ENCODE measurements at places on chromosomes 16 and 17. TPM values are rescaled to one million over a fixed set of nuclear protein-coding genes. Genes with fewer than 3 reads are reported as not detected.

GRCh38 chr17:6938637-6939036 is 57.2 kb upstream of the ALOX12 start:
- H3K27ac ChIP-seq: no peak overlapping the region
- H3K27me3 ChIP-seq: no peaks in the 10 kb centered on the region
- DNase-seq: no peak
- no peaks in the 10 kb centered on the region for H3K36me3 ChIP-seq
- no peak overlapping the region for H3K4me3 ChIP-seq

DNA sequence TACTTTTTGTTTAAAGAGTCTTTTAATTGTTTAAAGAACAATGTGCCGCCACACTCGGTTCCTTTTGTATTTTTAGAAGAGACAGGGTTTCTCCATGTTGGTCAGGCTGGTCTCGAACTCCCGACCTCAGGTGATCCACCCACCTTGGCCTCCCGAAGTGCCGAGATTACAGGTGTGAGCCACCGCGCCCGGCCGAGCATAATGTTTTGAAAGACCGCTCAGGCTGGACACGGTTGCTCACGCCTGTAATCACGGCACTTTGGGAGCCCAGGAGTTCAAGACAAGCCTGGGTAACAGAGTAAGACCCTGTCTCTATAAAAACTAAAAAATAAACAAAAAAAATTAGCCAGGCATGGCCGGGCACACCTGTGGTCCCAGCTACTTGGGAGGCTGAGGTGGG is 59.8 kb downstream of the RNF213 start:
- no peak overlapping the region for H3K27ac ChIP-seq
- peaks cover 74% of the 10 kb centered on the region for H3K36me3 ChIP-seq
- H3K4me3 ChIP-seq: no peak overlapping the region
- DNase-seq: no peak
- no peaks in the 10 kb centered on the region for H3K4me1 ChIP-seq

- peaks cover 61% of the 10 kb centered on the region for H3K27me3 ChIP-seq
- H3K4me3 ChIP-seq: no peak overlapping the region
- no peaks in the 10 kb centered on the region for H3K36me3 ChIP-seq
- no peak for DNase-seq
- no peaks in the 10 kb centered on the region for H3K4me1 ChIP-seq
Observed at GRCh38 chr16:21224800-21225199, 8.7 kb upstream of the ANKS4B start.

DNA sequence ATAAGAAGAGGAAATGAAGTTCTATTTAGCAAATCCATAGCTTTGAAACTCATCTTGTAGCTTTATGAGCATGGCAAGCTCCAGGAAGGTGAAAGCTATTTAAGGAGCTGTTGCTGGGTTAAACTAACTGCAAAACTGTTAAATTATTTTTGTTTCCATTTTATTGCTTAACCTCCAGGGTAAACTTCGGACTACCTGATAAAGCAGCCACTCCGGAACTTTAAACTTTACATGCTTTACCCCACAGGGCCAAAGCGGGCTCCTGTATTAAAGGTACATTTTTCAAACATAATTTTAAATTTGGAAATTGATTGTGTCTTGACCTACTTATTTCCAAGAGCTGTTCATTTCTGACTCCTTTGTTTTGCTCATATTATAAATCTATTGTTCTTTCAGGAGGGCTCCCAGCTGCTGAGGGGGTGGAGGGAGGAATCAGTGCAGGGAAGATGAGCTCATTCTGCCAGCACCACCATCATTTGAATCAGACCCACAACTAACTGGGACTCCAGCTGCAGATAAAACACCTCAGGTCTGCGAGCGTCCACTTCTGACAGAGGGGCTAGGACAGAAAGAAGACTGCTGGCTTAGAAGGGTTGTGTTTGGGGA is 157.9 kb downstream of the IRX3 start:
- DNase-seq: peak; percentile 1
- H3K4me3 ChIP-seq: no peak overlapping the region
- H3K36me3 ChIP-seq: no peaks in the 10 kb centered on the region
- H3K27ac ChIP-seq: no peak overlapping the region

The NPIPB13 gene
- total RNA-seq: 22.9 TPM

The TAOK1 gene
- 81.1 TPM for total RNA-seq

Measured in osteocyte (in vitro differentiated cells).